HL-60 (cell line): ENCODE measurements at places on chromosomes 12 and 14.

GRCh38 chr14:77542421-77543239, 44.0 kb upstream of the ISM2 start:
- no peak for DNase-seq

GRCh38 chr12:94660436-94660835, 10.1 kb upstream of the TMCC3 start:
- no peak for DNase-seq

- DNase-seq = no peak
These were observed 40.9 kb upstream of the TOMM20L start for GRCh38 chr14:58354808-58355207.

DNA sequence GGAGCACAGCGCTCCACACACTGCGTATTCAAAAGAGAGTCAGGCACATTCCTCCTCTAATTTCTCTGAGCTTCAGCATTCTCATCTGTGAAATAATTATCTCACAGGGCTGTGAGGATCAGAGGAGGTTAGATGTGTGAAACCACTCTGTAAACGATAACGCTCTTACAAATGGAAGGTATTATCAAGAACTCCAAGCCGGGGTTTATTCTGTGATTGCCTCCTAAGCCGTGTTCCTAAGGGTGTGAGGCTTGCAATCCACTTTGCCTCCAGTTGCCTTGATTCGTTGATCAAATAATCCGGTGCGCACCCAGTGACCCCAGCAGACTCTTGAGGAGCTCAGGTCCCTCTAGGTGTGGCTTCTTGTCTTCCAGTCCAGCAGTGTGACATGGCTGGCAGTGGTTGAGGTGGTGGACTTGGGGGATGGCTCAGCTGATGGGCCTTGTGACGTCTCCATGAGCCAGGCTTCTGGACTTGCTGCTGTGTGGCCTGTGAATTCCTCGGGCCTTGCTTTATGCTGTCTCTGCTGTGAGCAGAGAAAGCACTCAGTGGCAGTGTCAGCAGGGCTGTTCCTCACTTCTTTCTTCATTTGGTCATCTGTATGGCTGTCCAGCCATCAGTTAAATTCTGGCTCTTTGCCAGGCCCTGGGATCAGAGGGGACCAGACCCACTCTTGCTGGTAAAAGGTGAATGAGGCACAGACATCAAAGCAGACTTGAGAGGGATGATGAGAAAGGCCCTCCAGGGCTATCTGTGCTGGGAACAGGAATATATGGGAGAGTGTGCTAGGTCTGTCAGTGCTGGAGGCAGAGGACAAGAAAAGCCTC, 71.0 kb downstream of the SLC25A47 start:
- DNase-seq = no peak

DNA sequence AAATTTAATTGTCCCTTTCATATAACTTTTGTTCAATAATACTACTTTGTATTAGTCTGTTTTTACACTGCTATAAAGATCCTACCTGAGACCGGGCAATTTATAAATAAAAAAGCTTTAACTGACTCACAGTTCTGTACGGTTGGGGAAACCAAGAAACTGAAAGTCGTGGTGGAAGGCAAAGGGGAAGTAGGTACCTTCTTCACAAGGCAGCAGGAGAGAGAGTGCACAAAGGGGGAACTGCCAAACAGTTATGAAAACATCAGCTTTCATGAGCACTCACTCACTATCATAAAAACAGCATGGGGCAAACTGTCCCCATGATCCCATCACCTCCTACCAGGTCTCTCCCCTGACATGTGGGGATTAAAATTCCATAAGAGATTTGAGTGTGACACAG, 1069.0 kb downstream of the FSCB start:
- no peak for DNase-seq

GRCh38 chr12:66320996-66321395, 18.7 kb downstream of the HELB start:
- DNase-seq = no peak

GRCh38 chr12:48758737-48759136, 30.2 kb downstream of the ADCY6 start:
- no peak for DNase-seq

DNA sequence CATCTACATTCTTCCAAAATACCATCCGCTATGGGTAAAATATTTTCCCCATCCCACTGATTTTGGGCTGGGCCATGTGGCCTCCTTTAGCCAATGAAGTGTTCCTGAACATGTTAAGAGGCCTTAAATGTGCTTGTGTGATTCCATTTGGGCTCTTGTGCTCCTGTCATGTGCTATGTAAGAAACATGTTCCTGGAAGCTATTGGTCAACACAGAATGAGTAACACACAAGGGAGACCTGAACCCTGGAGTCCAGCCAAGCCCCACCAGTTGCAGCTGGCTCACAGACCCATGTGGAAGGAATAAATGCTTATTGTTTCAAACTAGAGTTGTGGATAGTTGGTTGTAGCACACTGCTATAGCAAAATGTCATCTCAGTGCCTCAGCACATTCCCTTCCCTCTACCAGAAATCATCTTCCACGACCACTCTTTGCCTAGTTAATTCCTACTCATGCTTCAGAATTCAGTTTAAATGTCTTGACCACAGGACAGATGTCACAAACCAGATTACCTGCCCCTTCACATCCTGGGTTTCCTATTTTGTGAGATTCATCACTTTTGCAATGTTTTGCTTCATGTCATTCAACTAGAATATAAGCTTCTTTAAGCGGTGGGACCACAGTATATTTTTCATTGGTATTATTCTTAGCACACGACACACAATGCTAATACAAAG, 217.3 kb upstream of the EEA1 start:
- DNase-seq = no peak

DNA sequence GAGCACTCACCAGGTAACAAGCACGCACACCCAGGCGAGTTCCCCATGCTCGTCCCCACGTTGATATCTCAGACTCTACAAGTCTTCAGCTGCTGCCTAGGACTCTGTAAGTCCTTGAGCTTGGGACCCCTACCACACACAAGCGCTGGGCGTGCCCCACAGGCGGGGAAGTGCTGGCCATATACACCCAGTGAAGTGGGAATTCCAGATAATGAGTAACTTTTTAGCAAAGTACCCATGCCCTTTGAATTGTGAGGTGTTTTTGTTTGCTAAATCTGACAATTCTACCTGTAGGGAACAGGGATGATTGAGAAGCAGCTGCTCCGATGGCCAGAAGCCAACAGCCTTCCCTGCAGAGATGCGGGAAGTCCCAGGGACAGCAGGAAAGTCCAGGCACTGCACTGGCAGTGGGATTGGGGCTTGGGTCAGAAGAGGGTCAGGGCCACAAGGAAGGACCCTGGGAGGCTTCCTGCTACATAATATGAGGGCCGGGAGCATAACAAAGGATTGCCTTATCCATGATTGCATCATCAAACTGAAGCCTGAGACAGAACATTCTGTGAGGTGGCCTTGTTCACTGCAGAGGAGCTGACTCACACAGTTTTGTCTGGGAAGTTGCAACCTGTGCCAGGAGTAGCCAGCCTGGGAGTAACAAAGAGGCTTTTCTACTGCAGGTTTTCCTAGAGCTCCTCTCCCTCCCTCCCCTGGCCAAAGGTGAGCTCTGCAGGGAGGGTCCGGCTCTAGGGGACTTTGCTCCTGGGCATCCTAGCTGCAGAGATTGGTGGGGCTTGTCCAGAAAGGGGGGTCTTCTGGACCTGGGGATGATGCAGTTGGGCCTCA, 13.2 kb upstream of the SERPINA3 start:
- no peak for DNase-seq

GRCh38 chr12:118685983-118686607, 295.2 kb upstream of the SRRM4 start:
- DNase-seq = no peak

- DNase-seq = peak; percentile 92
These were observed 20.4 kb downstream of the FOS start for GRCh38 chr14:75299059-75299458.

DNA sequence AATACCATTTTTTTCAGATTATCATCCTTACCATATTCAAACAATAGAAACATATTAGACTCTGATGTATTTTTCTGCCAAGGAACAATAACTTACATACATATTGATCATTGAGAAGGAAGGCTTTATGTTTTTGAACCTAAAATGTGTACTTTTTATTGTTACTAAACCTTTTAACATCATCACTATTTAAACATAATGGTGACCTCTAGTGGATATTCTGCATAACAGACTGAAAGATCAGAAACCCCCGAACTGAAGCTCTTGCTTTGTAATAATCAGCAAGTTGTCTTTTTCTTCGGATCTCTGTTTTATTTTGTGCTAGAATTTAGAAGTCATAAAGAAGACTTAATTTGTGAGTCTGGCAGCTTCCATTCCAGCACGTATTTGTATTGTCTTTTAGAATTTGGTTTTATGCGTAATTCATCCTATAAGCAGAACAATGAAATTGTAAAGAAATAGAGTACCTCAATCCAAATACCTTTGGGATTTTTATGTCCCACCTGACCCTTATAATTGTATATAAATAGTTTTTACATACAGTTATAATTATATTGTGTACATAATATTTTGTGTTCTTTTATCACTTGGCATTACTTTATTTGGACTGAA, 125.9 kb upstream of the ATF1 start:
- peak; percentile 19 for DNase-seq

DNA sequence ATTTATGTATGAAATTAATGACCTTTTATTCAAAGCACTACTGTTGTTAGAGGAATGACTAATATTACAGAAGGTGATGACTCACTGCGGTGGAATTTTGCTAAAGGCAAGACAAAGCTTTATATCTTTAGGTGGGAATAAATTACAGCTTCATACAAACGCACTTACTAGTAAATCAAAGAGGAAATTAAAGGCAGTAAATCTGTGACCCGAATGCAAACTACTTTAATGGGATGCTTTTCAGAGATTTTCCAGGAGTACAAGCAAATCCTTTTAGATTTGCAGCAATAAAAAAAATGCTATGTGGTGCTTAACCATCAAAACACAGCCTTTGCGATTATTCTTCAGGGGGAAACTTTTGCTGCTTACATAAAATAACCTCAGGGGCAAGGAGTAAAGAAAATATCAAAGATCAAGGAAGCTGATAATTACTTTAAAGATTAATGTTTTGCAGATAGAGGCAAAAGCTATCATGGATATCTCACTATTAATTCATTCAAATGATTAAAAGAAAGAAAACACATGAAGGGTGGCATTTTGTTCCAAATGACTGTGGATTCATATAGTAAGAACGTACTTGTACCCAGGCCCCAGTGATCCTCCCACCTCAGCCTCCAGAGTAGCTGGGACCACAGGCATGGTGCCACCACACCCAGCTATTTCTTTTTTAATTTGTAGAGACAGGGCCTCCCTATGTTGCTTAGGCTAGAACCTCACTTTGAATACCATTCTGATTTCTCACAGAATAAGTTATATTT, 98.9 kb downstream of the DENND5B start:
- no peak for DNase-seq

- no peak for DNase-seq
These were observed 72.8 kb downstream of the C12orf42 start for GRCh38 chr12:103422746-103423515.

GRCh38 chr12:72234886-72235285, 37.3 kb upstream of the TRHDE start:
- DNase-seq = no peak

GRCh38 chr12:51954561-51955361, 3.3 kb downstream of the ACVR1B start:
- peak; percentile 86 for DNase-seq

- no peak for DNase-seq
These were observed 637 bp downstream of the PTMS start for GRCh38 chr12:6766651-6767349.
